Stimulated activated CD8-positive, alpha-beta memory T cell treated with anti-CD3 and anti-CD28 coated beads, Interleukin-4, amount 100 ng/mL, for 1 hour (primary cell): ENCODE measurements at places on chromosomes 4 and X.

DNA sequence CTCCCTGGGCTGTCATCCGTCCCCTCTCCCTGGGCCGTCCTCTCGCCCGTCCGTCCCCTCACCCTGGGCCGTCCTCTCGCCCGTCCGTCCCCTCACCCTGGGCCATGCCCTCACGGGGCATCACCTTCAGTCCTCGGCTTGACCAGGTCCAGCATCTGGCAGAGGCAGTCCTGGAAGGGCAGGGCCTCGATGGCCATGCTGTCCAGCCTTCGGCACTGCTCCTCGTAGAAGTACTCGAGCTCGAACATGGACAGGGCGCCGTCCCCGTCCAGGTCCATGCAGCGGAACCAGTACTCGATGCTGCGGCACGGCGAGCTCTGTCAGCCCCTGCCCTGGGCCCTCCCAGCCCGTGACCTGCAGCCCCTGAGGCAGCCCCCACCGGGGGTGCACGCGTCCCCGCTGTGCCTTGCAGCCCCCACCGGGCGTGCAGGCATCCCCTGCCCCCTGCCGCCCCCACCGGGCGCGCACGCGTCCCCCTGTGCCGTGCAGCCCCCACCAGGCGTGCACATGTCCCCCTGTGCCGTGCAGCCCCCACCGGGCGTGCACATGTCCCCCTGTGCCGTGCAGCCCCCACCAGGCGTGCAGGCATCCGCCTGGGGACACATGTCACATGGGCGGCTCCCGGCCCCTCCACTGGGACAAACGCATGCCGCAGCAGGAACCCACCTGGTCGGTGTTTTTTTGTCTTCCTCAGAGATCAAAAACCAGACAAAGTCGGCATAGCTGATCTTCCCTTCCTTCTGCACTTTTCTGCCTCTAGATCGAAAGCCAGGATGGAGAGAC, 22.2 kb upstream of the GTPBP6 start:
- no peak for DNase-seq

DNA sequence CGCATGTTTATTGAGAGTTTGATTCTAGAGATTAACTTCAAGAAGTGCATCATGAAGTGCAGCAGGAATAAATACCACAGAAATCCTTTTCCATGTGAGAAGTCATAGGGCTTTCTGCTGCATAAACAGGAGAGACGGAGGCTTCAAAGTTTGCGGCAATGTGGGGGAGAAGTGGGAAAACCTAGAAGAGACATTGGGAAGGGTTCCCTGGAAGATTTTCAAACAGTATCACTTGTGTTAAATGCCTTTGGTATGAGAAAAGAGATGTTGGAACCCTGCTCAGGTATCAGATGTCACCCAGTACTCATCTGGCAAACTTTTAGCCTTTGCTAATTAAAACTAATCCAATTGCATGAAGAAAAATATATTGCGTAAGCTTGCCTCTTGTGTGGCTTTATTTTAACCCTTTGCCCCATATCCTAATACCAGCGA, 15.4 kb downstream of the NHS start:
- no peak for DNase-seq

DNA sequence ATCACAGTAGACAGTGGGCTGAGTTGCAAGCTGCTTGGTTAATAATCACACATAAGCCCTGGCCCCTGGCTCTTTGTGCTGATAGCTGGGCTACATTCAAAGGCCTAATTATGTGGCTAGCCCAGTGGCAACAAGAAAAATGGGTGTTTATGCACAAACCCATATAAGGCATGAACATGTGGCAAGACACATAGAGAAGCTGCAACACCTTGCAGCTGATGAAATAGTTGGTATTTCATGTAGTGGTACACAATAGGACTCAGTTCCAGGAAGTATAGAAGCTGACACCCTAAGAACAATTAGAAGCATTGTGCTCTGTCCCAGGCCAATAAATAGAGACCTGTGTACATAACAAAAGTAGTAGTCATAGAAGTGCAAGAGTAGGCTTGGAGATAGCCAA, 14.6 kb upstream of the ZNF630 start:
- no peak for DNase-seq

DNA sequence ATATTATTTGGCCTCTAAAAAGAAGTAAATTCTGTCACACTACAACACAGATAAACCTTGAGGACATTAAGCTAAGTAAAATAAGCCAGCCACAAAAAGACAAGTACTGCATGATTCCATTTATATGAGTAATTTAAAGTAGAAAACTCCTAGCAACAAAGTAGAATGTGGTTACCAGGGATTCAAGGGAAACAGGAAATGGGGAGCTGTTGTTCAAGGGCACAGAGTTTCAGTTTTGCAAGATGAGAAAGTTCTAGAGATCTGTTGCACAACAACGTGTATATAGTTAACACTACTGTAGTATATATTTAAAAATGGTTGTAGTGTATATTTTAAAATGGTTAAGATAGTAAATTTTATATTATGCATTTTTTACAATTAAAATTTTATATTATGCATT, 25.4 kb downstream of the SEC31A start:
- DNase-seq = no peak

- no peak for DNase-seq
These were observed 42.4 kb downstream of the MOSPD2 start for GRCh38 chrX:14915596-14915995.

DNA sequence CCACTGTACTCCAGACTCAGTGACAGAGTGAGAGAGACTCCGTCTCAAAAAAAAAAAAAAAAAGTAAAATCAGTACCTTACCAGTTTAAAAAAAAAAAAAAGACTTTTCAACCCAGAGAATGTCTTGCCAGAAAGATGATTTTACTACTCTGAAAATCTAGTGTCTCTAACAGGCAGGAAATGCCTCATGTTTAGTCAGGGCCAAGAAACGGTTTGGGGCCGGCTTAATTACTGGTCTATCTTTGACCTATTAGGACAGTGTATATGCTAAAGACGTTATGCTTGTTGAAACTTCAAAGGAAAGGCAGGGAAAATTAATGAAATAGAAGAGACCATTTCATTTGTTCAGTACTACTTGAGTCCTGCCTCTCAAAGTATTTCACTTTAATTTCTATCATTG, 9.9 kb downstream of the BEND4 start:
- no peak for DNase-seq

GRCh38 chr4:62543002-62543401, 1342.9 kb downstream of the ADGRL3 start:
- no peak for DNase-seq

DNA sequence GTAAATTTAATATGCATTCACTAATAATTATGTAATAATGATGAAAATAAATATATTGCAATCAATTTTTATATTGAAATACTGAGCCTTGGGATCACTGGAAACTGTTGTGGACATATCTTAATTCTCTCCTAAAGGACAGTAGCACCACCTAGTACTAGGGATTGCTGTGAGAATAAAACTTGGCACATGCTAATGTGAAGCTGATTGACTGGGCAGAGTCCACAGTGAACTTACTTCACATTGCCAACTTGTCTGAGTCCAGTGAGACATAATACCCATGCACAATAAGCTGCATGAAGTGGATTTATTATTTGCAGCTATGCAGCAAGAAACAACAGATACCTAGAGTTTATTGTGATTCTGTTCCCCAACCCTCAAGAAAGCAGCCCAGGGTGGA, 131.1 kb downstream of the GABRG1 start:
- no peak for DNase-seq

- DNase-seq = no peak
These were observed 34.5 kb downstream of the GABRA4 start for GRCh38 chr4:46958742-46959488.

DNA sequence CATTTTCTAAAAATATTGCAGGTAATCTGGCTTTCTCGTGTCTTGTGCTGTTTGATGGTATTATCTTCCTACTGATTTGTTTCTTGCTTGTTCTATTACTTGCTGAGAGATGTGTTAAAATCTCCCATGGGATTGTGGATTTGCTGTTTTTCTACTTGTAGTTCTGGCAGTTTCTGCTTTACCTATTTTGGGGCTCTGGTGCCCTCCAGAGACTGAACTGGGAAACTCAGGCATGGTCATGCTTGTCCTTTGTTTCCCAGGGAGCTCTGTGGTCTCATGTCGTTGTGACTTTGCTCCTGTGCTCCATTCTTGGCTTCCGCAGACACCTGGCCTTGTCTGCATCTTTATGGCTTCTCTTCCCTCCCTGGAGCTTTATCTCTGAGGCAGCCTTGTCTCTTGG, 39.5 kb downstream of the NSD2 start:
- DNase-seq = no peak

DNA sequence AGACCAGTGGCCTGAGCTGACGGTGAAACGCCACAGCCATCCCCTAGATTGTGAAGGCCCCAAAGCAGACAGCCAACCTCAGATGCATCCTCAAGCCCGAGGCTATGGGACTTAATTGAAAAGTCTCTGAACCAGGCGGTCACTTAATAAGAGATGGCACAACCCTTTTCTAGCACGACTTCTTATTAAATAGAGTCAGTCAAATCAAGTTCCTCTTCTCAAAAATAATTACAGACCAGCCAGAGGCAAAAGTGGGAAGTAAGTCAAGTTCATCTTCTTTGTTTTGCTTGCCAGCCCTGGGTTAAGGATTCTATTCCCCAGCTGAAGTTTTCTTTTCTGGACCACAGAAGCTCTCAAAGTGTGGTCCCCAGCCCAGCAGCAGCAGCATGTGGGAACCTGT, 9.7 kb upstream of the SH3KBP1 start:
- DNase-seq = no peak

GRCh38 chr4:79626611-79627010, 218.6 kb upstream of the GK2 start:
- no peak for DNase-seq

DNA sequence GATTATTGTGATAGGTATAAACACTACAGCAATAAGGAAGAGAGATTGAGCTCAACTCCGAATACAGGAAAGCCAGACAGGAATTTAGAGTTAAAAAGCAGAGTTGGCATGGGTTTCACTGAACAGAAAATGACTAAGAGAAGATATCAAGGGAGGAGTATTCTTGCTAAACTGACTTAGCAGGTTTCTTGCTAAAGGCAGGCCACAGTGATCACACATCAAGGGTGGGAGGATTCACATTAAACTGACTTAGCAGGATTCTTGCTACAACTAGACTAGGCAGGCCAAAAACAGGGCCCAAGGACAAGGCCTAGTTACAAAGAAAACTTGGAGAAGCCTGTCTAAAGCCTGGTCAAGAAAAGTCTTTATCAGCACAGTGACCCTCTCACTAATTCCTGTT, 195.1 kb downstream of the MAGEB5 start:
- no peak for DNase-seq

GRCh38 chr4:61293707-61294400, 93.7 kb downstream of the ADGRL3 start:
- no peak for DNase-seq

- no peak for DNase-seq
These were observed 1602.4 kb downstream of the TECRL start for GRCh38 chr4:62806816-62807215.
